ENCODE measurements at places on chromosomes 3 and 15.

GRCh38 chr15:22969489-22969888 is 10.7 kb downstream of the CYFIP1 start:
- no peak for DNase-seq

- no peak for DNase-seq
Measured at GRCh38 chr3:147398813-147399534, 7.4 kb downstream of the ZIC4 start.

DNA sequence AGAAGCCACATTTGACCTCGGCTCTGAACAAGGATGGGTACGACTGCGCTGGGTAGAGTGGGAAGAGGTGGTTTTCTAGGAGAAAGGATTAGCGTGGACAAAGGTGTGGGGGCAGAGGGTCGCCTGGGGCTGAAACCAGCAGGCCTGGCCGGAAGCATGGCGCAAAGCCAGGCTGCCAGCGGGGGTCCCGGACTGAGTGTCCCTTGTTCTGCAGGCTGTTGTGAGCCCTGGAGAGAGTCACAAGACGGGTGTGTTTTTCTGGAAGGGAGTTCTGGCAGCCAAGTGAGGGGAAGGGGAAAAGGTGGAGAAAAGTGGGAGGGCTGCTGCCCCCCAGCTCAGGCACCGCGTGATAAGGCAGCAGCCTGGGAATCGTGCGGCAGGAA is 98.5 kb upstream of the MEF2A start:
- DNase-seq, result no peak

DNA sequence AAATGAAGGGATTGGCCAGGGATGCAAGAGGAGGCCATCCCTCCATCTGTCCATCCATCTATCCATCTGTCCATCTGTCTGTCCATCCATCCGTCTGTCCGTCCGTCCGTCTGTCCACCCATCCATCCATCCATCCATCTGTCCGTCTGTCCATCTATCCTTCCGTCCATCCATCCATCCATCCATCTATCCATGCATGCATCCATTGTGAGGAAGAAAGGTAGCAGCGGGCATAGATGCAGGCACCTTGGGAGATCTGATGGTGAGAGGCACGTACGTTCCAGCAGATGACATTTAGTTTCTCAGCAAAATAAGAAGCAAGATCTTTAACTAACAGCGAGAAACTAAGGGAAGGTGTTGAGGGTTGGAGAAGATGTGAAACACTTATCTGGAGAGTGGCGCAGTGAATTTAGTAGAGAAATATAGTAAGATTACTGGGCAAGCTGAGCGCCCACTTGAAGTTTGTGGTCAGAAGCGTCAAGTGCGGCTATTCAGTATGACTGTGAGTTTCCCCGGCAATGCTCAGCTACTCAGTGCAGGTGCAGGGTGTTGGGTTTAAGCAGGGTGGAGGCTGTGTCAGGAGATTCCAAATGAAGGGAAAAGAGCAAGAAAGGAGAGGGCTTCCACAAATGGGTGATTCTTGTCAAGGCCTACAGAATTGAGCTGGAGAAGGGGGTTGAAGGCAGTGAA is 22.4 kb upstream of the SRP14 start:
- DNase-seq, result no peak

GRCh38 chr3:167777356-167777755 is 41.8 kb downstream of the SERPINI1 start:
- DNase-seq, result no peak

- no peak for DNase-seq
Measured at GRCh38 chr15:31502541-31503229, 176.1 kb downstream of the KLF13 start.

DNA sequence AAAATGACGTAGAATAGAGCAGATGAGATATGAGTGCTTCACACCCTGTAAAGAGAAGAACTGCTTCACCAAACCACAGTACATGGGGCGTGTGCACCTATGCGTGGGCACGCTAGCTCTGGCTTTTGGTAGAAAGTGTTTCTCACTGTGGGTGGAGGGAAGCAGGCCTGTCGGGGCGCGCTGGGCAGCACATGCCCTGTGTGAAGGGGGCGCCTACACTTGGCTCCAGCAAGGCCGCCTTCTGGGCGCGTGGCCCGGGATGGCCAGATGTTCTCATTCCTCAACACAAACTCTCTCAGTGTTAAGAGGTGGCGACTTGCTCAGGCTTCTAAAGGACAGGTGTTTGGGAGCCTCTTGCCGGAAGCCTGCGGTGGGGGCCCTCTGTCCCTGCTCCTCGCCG is 90.0 kb downstream of the FBLN2 start:
- no peak for DNase-seq

- DNase-seq, result no peak
Measured at GRCh38 chr3:194396859-194397756, 2.0 kb downstream of the GP5 start.

DNA sequence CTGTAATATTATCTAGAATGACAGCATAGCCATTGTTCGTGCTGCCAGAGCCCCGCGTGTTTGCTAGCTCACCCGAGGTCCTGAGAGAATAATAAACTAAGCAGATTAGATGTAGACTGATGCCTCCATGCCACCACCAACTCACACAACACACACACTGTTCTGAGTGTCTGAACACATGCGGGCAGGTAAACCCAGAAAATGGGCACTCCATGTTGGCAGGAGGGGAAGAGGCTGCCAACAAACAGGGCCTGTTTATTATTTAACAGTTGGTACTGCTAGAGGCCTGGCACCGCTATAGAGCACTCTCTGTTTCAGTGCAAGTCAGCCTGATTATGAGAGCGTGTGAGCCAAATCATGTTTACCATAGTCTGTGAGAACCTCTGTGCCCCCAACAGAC is 299.0 kb downstream of the ZBTB20 start:
- no peak for DNase-seq

DNA sequence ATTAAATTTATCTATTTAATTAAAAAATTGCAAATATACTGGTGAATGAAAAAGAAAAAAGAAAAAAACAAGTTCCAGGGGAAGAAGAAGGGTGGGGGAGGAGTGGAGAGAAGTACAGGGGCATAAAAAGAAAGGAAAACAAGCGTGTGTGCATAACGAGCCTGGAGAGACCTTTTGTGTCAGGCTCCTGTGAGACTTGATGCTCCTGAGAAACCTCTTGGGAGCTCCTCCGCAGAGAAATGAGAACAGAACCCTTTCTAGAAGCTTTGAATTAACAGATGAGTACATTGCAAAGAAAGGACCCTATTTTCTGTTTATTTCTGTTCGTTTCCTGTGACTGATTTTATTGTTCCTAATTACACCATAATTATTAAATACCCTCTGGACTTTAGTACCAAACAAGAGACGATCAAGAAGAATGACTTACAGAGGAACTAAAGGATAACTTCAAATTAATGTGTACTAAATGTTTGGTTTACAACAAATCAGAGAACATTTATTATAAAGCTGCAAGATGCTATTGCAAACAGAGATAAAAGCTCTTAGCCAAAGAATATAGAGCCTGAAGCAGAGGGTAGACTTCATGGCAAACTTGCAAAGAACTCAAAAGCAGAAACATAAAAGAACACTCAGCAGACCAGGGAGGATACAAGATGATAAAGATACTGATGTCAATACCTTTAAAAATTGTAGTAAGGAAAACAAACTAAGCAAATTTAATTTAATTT is 74.7 kb downstream of the DPPA2 start:
- DNase-seq, result no peak

- DNase-seq, result no peak
Measured at GRCh38 chr3:114155370-114155821, 23.5 kb downstream of the DRD3 start.

DNA sequence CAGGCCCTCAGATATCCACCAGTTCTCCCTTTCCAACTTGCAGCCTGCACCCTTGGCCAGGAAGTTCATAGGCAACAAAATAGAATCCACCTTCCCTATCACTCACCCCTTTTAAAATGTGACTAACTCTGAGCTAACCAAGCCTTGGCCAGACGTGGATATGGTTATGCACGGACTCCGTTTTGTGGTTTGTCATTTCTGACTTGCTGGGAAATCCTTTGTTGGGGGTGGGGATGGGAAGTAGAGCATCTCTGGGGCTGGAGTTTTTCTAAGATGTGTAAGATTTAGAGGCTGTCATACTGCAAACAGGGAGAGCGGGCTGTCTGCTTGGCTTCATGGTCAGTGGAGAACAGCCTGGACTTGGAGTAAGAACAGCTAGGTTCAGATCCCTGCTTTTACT is 62.6 kb downstream of the SMAD3 start:
- DNase-seq, result no peak

GRCh38 chr3:193452338-193452737 is 73.8 kb upstream of the ATP13A5 start:
- DNase-seq, result no peak

- DNase-seq, result no peak
Measured at GRCh38 chr3:154786724-154787123, 293.4 kb upstream of the MME start.

DNA sequence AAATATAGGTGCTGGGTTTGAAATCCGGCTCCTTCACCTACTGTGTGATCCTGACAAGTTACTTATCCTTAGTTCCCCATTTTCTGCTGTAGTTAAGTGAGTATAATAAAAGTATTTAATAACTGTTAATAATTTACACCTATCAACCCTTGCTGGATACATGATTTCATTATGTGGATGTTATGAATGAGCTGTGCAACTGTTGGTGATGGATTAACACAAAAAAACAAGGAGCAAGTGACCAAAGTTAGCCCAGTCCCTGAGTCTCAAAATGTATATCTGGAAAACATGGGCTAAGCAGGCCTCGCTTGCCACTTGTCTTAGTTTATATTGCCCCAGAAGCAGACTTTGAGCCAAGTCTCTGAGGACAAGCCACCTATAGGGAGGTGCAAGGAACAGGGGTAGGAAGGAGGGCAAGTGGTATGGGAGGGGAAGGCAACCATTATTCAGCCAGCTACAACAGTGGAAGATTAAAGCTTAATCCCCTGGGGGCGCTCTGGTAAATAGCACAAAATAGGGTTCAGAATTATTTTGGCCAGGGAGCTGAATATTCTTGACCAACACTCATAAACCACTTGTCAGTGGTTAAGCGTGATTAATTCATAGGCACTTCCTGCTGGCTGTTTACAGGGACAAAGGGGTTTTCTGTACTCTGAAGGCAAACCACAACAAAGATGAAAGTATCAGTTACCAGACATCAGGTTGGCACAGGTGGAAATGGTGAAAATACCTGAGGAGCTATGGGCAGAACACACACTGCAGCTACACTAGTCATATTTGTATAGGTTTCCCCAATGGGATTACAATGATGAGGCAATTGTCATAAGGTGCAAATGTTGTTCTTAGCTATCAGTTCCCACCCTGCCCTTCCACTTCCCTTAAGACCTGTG is 76.2 kb downstream of the TRIM42 start:
- DNase-seq, result no peak

GRCh38 chr3:111926266-111926676 is 52.6 kb upstream of the ABHD10 start:
- DNase-seq, result no peak

DNA sequence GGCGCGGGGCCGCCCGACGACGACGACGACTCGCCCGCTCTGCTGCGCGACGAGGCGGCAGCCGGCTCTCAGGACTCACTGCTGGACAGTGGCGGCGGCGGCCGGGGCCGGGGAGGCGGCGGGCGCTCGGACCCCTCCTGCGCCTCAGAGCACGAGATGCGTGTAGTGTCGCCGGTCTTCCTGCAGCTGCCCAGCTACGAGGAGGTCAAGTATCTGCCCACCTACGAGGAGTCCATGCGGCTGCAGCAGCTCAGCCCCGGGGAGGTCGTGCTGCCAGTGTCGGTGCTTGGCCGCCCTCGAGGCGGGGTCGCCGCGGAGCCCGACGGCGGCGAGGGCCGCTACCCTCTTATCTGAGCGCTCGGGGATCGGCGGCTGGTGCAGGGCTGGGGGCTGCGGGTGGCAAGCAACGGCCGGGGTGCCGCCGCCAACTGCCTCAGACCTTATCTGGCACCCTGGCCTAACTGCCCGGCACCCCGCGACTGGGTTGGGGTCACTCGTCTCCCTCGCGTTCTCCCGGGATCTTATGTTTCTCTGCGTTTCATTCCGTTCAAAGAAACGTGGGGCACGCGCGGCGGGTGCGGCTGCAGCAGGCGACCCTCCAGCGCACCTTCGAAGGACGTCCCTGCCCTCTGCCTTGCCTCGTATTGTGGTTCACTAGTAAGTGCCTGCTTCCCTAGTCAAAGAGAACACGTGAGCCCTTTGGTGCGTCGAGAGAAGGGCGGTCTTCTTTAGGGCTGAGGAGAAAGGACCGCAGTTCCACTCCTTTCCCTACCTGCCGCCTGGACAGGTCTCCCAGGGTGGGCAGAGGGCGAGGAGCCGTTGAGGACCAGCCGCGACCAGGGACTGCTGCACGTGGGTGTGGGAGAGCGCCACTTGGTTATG is 1.0 kb downstream of the C3orf80 start:
- no peak for DNase-seq

- DNase-seq, result no peak
Measured at GRCh38 chr3:150635526-150635925, 32.4 kb downstream of the SELENOT start.

DNA sequence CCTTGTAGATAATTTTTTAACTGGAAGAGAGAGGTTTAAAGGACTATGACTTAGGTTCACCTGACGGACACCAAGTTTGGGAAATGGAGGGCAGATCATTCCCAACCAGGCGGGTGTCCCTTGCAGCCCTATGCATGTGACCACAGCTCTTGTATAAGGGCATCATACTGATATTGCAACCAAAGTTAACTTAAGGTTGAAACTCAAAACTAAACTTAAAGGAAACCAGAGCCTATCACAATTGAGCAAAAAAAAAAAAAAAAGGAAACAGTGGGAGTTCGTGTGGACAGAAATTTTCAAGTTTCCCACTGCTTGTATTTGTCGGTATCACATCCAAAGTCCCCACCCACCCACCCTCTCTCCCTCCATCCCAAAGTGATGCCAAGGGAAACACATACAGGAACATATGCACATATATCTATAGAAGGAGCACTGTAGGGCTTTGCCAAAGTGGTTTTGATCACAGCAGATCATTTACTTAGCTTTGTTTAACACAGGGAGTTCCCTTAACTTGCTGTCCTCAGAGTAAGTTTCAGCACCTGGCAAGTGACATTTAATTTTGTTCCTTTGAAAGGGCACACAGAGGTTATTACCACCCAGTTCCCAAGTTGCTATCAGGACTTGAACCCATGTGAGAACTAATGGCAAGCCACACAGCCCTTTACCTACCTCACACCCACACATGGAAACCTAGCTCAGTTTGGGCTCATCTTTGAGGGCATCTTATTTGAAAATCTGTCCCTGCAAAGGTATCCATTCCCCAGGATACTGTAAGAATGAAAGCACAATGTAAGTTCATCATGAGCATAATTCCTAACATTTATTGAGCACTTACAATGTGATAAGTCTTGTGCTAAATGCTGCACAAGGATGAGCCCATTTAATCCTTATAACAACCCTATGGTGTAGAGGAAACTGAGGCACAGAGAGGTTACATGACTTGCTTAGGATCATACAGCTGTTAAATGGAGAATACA is 204.5 kb upstream of the CMC1 start:
- DNase-seq, result no peak

DNA sequence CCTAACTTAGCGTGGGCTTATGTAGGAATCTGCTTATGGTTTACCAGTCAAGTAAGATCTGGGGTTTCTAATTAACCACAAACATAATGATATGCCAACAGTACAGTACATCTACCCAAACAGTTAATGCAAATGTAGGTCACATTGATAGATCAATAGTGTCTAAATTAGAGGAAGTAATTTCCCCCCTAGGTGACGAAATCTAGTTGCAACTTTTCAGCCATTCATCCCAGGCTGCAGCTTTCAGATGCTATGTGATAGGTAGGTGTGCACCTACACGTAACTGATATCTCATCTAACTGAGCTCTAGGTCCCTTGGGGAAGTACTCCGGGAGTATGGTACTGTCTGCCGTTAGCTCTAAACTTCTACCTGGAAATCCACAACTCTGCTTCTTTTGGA is 57.2 kb downstream of the CRTC3 start:
- no peak for DNase-seq

Measured in effector memory CD4-positive, alpha-beta T cell (primary cell).